ENCODE measurements at places on chromosomes 11 and 22.
A peak's percentile ranks its signal among the peaks of the same experiment; 100 is the strongest.

DNA sequence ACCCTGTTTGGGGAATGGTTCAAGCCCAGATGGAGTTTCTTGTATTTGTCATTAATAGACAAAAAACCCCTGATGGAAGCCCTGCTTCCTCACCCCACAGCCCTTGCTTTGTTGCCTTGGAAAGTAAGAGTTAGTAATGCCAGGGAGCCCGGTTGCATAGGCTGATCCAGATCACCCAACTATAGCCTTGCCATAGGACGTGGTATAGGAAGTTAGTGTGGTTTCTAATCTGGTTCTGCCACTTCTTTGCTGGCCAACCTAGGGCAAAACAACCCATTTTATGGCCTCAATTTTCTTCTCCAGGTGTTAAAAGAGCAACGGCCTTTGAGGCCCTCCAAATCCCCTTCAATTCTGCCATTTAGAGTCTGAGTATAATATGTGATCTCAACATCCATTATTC, 97.9 kb downstream of the STIM1 start:
- DNase-seq: no peak

GRCh38 chr11:70597751-70598625, 199.7 kb downstream of the CTTN start:
- no peak for DNase-seq

DNA sequence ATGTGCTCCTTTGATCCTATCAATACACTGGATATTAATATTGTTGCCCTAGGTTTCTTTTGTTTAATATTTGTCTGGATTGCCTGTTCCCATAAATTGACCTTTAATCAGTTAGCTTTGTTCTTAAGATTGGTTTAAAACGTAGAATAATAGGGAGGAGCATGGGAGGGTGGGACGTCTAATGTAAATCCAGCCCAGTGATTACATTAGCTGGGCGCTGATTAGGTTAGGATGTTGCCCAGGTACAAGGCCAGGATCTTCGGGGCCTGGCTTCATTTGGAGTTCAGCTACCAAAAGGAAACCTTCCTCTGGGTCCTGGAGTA, at the start of gene SRSF8:
Gene SRSF8 (plus strand): TSS at position 204 of the 323 bp plus-strand sequence. CDS start 308 bp downstream, outside the sequence.
- no peak for DNase-seq

GRCh38 chr22:50325444-50326224, 1.2 kb downstream of the DENND6B start:
- no peak for DNase-seq

DNA sequence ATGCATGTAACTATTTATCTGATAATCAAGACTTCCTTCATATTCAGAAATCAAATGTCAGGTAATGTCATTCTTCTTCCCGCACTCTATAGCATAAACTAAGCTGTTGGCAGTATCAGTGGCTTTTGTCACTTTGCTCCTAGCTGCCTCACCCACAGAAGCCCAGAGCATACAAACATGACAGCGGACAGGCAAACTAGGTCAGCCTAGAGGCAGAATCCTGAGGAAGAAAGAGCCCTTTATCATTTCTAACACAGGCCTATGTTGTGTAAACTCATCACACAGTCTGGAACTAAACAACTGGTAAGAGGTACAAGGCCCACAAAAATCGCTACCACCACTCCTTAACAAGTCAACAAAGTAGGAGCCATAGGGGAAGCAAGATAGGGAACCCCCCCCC, 21.0 kb downstream of the GUCY1A2 start:
- DNase-seq: no peak

DNA sequence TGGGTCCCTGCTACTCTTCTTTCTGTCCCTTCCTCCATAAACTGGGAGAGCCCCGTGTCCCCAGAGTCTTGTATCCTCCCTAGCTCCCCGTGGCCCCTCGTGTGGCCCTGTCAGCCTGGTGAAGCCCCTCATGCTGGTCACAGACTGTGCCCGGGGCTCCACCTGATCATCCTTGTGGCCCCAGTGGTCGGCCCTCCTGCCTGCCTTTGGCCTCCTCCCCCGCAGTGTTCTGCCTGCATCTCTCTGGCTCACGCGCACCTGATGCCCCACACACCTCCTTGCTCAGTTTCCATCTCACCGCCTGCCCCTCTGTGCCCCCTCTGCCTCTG, 1.2 kb upstream of the CABP2 start:
- DNase-seq: no peak

- DNase-seq: peak; percentile 76
Measured at GRCh38 chr11:134592391-134592990, 180.4 kb upstream of the B3GAT1 start.

DNA sequence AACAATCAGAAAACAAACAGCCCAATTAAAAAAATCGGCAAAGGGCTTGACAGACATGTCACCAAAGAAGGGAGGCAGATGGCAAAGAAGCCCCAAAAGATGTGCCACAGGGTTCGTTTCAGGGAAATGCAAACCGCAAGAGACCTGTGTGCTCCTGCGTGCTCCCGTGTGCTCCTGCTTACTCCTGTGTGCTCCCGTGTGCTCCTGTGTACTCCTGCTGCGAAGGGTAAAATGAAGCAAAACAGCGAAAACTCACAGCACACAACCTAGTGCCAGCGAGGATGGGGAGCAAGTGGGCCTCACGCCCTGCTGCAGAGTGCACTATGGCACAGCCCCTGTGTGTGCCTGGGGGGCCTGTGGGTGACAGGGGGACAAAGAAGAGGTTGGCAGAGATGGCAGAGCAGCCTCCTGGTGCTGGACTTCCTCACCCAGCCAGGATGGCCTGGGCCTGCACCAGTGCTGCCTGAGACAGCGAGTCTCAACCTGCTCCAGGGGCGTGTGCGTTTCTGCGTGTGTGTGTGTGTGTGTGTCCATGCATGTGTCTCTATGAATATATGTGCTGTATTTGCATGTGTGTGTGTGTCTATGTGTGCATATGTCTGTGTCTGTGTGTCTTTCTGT, 14.0 kb downstream of the ASCL2 start:
- DNase-seq: no peak

- peak; percentile 58 for DNase-seq
Measured at GRCh38 chr22:46587492-46588278, 32.5 kb upstream of the GRAMD4 start.

- no peak for DNase-seq
Measured at GRCh38 chr22:32623943-32624342, 149.3 kb downstream of the FBXO7 start.

DNA sequence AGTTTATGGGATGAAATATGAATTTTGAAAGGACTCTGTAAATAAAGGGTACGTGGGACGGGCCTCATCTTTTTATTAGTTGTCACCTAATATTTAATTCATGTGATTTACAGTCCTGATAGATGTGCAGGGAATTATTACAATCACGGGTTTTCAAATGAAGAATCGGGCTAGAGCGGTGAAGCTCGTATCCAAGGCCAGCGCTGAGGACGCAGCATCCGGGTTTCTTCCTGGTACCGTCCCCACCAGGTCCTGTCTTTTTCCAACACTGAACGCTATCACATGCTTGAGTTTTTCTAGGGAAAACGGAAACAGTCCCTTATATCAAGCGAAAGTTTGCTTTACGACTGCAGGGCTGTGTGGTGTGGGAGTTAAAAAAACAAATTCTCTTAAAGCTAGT, 787 bp downstream of the SMDT1 start:
- peak; percentile 40 for DNase-seq

- DNase-seq: peak; percentile 67
Measured at GRCh38 chr11:71998649-71999310, at the start of gene IL18BP. Gene IL18BP (plus strand): TSS chr11:71998909. CDS start chr11:71999985, 1,076 bp downstream.

DNA sequence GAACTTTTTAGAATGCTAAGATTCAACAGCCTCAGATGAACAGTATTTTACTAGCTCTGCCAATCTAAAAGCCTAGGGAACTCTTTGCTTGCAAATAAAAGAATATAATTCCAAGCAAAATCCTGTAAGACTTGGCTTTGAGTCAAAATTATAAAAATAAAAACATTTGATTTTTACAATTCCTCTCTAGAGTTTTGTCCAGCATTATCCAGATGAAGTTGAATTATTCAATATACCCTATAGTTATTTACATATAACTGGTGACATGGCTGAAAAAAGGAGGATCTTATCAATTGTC, 378.3 kb downstream of the ETS1 start:
- no peak for DNase-seq

GRCh38 chr11:72828081-72828567, 13.9 kb downstream of the ATG16L2 start:
- DNase-seq: no peak

GRCh38 chr11:15048616-15049015, 24.8 kb upstream of the CALCB start:
- no peak for DNase-seq

- DNase-seq: no peak
Measured at GRCh38 chr11:44221456-44221855, 88.5 kb downstream of the ALX4 start.

DNA sequence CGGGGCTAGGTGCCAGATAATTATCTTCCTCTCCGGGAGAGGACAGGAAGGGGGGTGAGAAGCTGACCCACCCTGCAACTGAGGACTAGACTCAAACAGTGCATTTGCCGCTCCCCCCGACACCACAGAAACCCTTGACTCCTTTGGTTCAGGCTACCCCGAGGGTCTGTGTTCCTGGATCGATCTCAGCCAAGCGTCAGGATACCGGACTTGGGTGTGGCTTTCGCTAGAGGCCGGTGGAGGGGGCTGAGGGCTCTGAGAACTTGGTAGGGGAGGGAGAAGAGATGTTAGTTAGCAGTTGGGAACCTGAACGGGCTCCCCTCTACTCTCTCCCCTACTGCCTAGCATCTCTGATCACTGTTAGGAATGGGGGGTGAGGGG, 840 bp downstream of the SEZ6L start:
- no peak for DNase-seq

DNA sequence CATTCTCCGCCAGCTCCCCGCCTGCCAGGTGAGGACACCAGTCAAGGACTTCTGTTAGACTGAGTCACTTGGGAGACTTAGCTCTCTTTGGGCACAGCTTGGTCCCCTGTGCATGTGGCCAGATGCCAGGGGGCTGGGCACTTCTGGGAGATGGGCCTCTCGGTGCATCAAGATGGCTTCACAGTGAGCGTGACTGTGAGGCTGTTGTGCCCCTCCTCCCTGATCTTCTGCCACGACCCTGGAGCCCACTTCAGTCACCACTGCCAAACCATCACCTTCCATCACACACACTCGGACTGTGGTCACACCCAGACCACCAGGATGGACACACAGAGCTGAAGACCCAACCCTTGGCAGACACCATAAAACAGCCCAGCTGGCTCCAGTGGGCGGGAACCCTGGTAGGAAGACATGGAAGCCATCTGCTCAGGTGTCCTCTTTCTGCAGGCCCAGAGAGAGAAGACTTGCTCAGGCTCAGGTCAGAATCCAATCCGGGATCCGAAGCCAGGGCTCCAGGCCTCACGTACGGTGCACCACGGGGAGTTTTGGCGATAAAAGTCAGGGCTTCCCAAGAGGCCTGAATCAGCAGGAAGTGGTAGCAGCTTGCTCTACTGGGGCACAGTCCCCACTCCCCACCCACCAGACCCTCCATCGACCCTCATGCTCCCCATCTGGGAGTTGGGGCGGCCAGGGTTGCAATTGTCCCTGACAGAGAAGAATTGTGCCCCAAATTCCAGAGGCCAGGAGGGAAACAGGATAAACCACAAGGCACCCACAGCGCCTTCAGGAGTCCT, 29.8 kb upstream of the CD5 start:
- no peak for DNase-seq

- no peak for DNase-seq
Measured at GRCh38 chr22:24504956-24505736, 10.0 kb downstream of the UPB1 start.

DNA sequence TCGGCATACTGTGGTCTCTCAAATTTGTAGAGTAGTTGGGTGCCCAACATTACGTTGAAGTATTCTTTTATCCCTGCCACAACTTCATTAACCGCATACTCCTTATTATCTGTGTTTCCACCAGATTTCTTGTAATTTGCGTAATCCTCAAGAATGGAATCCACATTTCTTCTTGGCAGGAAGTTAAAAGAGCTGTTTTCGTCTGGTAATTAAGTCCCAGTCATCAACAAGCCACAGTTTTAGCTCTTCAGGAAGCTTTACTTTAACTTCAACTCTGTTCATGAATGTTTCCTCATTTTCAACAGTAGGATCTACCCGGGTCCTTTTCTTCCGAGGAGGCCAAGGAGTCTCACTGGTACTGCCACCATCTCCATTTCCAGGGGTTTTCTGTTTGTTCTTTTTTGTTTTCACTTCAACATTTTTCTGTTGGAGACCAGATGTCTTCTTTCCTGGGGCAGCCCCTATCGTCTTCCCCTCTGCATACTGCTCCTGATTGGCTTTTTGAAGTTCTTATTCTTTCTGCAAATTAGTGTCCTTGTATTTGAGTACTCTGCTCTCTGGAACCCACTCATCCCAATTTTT, 30.3 kb downstream of the PDE3B start:
- DNase-seq: no peak

DNA sequence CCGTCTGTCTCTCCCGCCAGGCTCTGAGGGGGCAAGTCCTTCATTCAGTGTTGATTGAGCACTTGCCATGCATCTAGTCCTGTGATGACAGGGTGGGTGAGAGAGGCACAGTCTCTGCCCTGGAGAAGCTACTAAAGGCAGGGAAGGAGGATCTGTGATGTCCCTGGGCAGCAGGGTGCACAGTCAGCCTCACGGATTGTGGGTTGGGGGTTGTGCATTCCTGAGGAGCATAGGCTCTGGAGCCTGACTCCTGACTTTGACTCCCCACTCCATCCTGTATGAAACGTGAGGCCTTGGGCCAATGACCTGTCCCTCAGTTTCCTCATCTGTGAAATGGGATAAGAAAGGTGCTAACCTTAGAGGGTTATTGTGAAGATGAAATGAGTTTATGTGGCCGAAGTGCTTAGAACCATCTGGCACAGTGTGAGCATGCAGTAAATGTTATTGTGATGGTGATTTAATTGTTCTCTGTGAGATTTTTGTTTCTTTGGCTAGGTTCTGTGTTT, 4.7 kb downstream of the SLC22A8 start:
- no peak for DNase-seq

GRCh38 chr22:45211435-45211834, 29.3 kb downstream of the KIAA0930 start:
- DNase-seq: no peak

DNA sequence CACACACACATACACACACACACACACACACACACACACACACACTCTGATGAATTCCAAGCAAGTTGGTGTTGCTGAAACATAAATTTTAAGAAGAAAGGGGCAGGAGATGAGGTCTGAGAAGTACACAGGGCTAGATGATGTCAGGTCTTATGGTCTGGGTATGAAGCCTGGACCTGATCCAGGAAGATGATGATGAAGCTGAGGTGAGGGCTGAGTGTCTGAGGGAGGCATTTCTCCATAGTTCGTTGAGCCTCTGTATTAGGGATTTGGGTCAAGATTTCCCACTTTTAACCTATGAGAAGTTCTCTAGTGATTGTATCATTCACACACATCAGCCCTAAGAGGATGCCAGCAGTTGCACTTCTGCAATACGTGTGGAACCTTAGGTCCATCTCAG, 32.6 kb downstream of the KREMEN1 start:
- no peak for DNase-seq

- no peak for DNase-seq
Measured at GRCh38 chr11:65446446-65447277, 24.1 kb downstream of the NEAT1 start.

GRCh38 chr22:36687516-36687915, 16.0 kb downstream of the CACNG2 start:
- DNase-seq: no peak

Measured in activated CD8-positive, alpha-beta T cell treated with anti-CD3 and anti-CD28 coated beads, Interleukin-2, amount 10 ng/mL, durations not matched to agents 7 days and 5 days (primary cell).